Activated CD4-positive, CD25-positive, alpha-beta regulatory T cell treated with anti-CD3 and anti-CD28 coated beads, Interleukin-2, amount 50 U/mL, for 16 hours (primary cell): ENCODE measurements at places on chromosomes 1 and 21.

DNA sequence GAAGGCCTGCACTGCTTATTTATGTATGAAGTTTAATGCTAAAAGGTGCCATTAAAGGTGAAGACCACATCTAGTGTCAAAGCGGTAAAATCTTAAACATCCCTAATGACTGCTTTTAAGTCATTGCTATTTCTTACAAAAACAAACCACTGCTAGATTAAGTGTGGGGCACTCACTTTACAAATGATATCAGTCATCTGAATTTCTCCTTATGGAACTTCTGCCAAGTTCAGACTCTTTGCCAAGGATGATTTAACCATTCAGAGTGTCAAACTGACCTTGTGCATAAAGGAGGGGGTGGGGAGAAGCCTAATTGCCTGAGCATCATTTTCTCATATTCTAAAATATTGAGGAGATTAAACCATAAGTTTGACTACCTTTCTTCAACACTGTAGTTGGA lies 271.5 kb downstream of the TGFB2 start:
- DNase-seq: no peak

DNA sequence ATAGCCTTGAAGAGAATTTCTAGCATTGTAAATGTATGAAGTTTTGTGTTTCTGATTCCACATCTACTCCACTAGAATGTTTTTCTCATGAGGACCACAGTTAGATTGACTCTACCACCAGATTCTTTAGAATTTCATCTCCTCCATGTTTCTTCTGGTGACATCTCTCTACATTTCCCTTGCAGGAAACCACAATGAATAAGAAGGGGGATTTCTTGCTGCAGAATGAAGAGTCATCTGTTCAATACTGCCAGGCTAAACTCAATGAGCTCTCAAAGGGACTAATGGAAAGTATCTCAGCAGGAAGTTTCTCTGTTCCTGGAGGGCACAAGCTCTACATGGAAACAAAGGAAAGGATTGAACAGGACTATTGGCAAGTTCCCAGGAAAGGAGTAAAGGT lies 18.6 kb downstream of the GBP6 start:
- DNase-seq: no peak

DNA sequence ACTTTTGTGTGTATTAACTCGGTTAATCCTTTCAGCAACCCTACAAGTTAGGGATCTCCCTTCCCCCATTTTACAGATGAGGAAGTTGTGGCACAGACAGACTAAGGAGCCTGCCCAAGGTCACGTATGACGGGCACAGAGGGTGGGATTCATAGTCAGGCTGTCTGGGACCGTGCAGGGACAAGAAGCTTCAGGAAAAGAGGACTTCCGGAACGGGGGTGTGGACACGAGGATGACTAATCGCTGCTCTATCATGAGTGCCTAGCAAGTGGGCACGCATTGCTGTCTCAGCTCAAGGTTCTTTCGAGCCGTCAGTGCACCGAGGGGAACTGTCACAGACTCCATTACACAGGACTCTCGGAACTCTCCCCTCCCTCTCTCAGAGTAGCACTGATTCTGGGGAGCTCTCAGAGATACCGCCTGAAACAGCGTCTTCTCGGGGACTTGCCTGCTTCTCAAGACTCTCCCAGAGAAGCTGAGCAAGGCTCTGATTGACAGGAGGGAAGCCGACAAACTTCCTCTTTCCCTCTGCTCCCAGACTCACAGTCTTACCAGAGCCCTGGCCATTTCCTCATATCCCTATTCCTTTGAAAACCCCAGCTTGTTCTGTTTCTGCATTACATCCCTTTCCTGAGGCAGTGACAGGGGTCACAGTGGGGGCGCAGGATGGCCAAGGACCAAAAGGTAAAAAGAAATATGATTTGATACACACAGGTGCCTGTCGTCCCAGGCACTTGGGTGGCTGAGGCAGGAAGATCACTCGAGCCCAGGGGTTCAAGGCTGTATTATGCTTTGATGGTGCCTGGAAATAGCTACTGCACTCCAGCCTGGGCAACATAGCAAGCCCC lies 14.4 kb downstream of the FHAD1 start:
- no peak for DNase-seq

DNA sequence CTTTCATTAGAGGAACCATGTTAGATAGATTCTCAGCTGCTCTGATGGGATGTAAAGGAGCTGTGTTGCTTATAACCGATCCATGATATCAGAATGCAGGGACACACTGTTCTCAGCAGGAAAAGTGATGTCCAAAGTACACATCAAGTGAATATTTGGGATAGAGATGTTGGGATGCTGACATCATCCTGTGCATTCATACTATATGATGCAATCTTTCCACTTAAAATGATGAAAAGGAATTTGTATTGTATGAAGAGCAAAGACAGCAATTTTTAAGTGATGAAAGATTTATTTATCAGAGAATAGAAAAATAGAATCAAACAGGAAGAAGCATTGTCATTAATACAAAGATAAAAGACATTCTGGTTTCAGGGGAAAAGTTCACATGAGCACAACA lies 110.1 kb downstream of the ERG start:
- DNase-seq: no peak

- no peak for DNase-seq
These were observed 8.3 kb upstream of the LGALS8 start for GRCh38 chr1:236515443-236515958.

- DNase-seq: no peak
These were observed 128.2 kb upstream of the KIAA0040 start for GRCh38 chr1:175320804-175321203.

- DNase-seq: no peak
These were observed 82.3 kb upstream of the SYT6 start for GRCh38 chr1:114235960-114236359.

GRCh38 chr1:67832737-67833601 lies at the start of gene GNG12:
GNG12 (minus strand) TSS chr1:67833467; CDS start chr1:67707686, 125,781 bp downstream.
- DNase-seq: no peak

- DNase-seq: no peak
These were observed 30.4 kb downstream of the S100A10 start for GRCh38 chr1:151963288-151963687.

DNA sequence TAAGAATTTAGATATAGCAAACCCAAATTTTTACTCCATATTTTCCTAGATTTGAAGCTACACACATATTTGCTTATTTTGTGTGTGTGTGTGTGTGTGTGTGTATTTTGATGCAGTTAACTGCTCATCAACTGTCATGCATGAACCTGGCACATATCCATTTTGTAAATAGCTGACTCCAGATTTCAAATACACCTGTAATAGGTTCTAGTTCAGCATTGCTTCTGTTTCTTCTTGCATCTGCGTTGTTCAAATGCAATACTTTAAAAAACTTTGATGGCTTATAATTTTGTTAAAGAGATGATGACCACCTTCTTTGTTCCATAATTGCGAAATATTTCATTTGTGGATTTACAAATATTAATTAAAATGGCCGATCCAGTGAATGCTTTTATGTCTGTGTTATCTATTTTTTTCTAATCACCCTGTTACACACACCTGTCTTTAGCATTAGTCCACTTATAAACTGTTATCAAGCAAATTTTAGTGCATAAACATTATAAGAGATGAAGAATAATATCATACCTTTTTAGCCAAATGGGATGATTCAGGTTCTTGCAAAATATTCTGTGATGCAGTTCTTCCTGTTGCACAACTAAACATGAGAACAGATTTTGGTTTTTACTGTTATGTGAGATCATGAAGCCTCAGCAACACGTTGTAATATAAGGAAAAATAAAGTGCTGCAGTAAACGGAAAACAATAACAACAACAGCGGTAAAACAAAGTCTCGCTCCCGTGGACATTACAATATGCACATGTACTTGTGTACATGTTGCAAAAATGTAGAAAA lies 12.7 kb upstream of the S100A11 start:
- no peak for DNase-seq

- no peak for DNase-seq
These were observed 90.9 kb downstream of the LRRC8C start for GRCh38 chr1:89723863-89724262.

DNA sequence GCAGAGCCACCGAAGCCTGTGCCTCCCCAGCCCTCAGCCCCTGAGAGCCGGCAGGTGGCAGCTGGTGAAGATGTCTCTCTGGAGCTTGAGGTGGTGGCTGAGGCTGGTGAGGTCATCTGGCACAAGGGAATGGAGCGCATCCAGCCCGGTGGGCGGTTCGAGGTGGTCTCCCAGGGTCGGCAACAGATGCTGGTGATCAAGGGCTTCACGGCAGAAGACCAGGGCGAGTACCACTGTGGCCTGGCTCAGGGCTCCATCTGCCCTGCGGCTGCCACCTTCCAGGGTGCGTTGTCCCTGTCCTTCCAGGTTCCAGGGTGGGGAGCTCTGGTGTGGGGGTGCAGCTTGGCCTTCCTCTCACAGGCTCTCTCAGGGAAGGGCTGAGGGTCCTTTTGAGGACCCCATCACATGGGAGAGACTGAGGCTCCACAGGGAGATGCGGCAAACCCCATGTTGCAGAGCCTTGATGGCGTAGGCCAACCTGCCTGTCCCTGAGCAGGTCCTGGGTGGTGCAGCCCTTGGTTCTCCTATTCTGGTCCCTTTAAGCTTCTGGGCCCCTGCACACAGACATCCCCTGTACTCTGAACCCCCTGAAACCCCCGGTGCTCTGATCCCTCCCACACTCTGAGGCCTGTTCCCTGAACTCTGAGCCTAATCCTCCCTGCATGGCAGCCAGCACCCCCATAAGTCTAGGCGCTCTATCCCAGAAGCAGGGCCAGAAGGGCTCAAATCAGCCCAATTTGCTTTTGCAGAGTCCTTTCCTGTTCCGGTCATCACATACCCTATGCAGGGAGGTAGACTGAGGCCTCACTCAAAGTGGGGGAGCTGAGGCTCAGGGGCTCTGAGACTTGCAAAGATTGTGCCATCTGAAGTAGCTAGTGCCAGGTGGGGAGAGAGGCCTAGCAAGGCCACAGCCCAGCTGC lies 88.5 kb downstream of the TRIM11 start:
- no peak for DNase-seq

DNA sequence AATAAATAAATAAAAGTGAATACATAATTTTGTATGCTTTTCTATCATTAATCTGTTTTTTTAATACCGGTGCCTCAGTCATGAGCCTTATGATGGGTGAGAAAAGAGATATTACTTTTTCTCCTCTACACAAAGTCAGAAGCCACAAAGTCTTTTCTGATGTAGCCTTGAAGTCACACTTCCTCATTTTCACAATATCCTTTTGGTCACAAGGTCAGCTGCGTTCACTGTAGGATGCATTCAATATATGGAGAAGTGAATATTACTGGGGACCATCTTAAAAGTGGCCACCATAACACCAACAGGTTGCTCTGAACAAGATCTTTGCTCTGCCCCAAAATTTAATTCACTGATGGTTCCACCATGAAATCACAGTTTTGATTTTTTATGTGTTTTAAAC lies 83.3 kb upstream of the TNR start:
- DNase-seq: no peak

GRCh38 chr1:160607011-160607671 lies 27.8 kb upstream of the CD84 start:
- DNase-seq: peak; percentile 51

- no peak for DNase-seq
These were observed 163.0 kb downstream of the ZSCAN20 start for GRCh38 chr1:33635336-33636012.

GRCh38 chr1:41895552-41895951 lies 23.2 kb downstream of the HIVEP3 start:
- no peak for DNase-seq

GRCh38 chr1:10292188-10292587 lies 81.8 kb downstream of the KIF1B start:
- DNase-seq: no peak

- DNase-seq: no peak
These were observed 123.9 kb upstream of the TMPRSS2 start for GRCh38 chr21:41631564-41632461.

DNA sequence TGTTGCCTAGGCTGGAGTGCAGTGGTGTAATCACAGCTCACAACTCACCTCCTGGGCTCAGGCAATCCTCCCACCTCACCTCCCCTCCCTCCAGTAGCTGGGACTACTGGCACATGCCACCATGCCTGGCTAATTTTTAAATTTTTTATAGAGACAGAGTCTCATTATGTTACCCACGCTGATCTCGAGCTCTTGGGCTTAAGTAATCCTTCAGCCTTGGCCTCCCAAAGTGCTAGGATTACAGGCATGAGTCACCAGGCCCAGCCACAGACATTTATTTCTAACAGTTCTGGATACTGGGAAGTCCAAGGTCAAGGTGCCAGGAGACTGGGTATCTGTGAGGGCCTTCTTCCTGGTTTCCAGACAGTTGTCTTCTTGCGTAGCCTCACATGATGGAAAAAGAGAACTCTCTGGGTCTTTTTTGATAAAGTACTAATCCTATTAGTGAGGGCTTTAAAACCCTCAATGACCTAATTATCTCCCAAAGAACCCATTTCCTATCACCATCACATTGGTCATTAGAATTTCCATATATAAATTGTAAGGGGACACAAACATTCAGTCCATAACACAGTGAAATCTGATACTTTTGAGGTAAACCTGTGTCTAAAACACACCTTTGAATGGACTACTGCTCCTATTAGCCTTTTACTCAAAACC lies 67.9 kb downstream of the PHACTR4 start:
- DNase-seq: no peak

DNA sequence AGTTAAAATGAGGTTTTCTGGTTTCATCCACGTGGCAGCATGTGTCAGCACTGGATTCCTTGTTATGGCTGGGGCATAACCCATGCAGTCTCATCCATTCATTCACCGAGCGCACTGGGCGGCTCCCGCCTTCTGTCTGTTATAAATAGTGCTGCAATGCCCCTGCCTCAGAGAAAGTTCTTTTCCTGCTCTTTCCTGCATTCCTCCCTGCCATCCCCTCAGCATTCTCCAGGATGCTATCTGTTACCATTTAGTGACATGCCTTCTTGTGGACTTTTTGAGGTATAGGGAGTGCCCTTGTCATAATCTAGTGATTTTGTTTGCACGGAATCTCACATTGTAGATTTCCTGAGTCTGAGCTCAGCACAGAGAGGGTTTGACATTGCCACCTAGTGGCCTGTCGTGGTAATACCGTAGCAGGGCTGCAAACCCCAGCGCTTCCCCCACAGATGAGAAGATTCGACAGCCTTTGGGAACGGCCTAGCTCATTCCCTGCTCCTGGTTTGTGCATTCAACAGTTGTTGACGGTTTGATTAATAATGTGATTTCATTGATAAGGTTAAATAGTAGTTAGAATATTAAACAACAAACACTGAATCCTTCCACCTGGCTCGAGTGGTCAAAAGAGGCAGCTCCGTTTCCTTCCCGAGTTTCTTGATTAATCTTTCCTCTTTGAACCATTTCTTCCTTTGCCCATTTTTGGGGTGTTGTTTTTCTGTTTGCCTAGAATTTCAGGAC lies 46.3 kb downstream of the UMODL1 start:
- peak; percentile 46 for DNase-seq
